Temporal lobe (tissue), 4 donors: ENCODE measurements at places on chromosomes 7 and 10. TPM values are rescaled to one million over a fixed set of nuclear protein-coding genes. Genes with fewer than 3 reads are reported as not detected.

A1CF gene
- not detected for total RNA-seq

PLPP4 gene
- total RNA-seq, result 15.0 TPM

PON3 gene
- total RNA-seq, result under 0.01 TPM

TMEM196 gene
- 12.0 TPM for total RNA-seq

PRSS2 gene
- not detected for total RNA-seq

EBLN1 gene
- not detected for total RNA-seq

C10orf67 gene
- total RNA-seq, result 0.25 TPM

SLC16A12 gene
- 2.2 TPM for total RNA-seq

TRIM24 gene
- 27.5 TPM for total RNA-seq

NXPH1 gene
- 34.9 TPM for total RNA-seq

CTAGE4 gene
- 0.25 TPM for total RNA-seq

TRPV5 gene
- total RNA-seq, result not detected

ADAP1 gene
- 32.0 TPM for total RNA-seq

TAS2R4 gene
- 3.4 TPM for total RNA-seq

NRCAM gene
- total RNA-seq, result 175 TPM

CABCOCO1 gene
- total RNA-seq, result 4.2 TPM

AP5Z1 gene
- 9.3 TPM for total RNA-seq

SPDYE1 gene
- total RNA-seq, result not detected

GCK gene
- total RNA-seq, result 3.9 TPM

CCDC3 gene
- total RNA-seq, result 17.2 TPM

COL17A1 gene
- total RNA-seq, result 0.25 TPM

NYAP1 gene
- 29.7 TPM for total RNA-seq

FBXL13 gene
- 3.9 TPM for total RNA-seq

CPA2 gene
- not detected for total RNA-seq

CCDC7 gene
- total RNA-seq, result 64.4 TPM

DDC gene
- total RNA-seq, result 0.25 TPM

OPN1SW gene
- total RNA-seq, result not detected

OPALIN gene
- total RNA-seq, result not detected

CPED1 gene
- 2.2 TPM for total RNA-seq

SUN3 gene
- total RNA-seq, result not detected

CDC14C gene
- not detected for total RNA-seq

WNT2 gene
- 0.25 TPM for total RNA-seq

MUC3A gene
- total RNA-seq, result 0.98 TPM

ABCB1 gene
- 7.4 TPM for total RNA-seq

PLAC9 gene
- 1.7 TPM for total RNA-seq

OR6B1 gene
- total RNA-seq, result not detected

GPR15LG gene
- total RNA-seq, result not detected

CYP2E1 gene
- total RNA-seq, result 6.6 TPM

GIMAP1 gene
- total RNA-seq, result 0.49 TPM

GHITM gene
- 111 TPM for total RNA-seq

RNF148 gene
- total RNA-seq, result 0.25 TPM
